ENCODE measurements at places on chromosomes 7 and 10. TPM values are rescaled to one million over a fixed set of nuclear protein-coding genes. Genes with fewer than 3 reads are reported as not detected.
A peak's percentile ranks its signal among the peaks of the same experiment; 100 is the strongest.

GRCh38 chr7:129435414-129435829 lies 1.2 kb downstream of the STRIP2 start:
- no peak for DNase-seq

The JAKMIP3 gene
- total RNA-seq, result under 0.01 TPM

DNA sequence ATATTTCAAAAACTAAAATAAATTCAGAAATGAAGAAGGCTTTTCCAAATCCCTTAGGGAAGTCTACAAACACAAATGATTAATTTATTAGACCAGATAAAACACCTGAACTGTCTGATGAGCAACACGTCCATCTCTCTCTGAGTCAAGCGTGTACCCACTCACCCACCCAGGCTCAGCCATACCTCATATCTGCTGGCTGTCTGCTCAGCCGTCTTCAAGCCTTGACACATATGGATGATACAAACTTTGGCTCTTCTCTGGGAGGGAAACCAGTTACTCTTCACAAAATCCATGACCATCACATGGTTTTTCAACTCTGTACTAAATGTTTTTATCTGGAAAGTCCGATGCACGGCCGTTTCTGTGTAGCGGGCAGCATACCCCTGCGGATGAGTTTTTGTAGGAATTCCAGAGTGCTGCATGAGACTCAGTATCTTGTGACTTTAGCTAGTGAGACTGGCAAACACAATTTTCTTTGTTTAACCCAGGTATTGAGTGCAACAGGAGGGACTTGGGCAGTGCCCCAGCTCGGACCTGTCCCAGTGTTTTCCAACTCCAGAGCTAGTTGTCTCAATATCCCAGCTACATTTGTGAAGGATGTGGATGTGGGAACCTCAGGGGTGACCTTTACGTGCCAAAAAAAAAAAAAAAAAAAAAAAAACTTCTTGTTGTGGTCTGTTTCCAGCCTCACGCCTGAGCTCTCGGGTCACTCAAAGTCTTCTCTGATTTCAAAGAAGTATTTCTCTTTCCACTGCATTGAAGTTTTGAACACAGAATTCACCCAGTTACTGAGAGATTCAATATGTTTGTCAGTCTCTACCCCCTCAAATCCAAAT lies at the start of gene C10orf90:
Gene C10orf90, minus strand, starts transcription at position 638 of the 839 bp plus-strand sequence. Its CDS starts 213 bp downstream, at position 425.
- DNase-seq, result no peak

The HSPA12A gene
- total RNA-seq, result 8.9 TPM

DNA sequence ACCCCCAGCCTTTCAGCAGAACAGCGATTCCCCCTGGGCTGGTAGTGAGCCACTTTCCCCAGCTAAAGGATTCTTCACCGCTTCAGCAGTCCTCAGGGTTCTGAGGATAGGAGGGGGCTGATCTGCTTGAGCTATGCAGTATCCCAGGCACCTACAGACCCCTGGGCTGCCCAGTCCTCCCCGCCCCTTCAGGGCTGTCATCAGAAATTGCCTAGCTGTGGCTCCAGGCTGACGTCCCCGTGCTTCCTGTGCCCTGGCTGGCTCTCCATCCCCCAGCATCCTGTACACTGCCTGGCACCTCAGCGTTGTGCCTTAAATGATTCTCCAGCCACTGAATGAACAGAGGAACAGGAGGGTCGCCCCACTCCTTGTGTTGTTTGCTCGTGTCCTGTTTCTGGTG lies 38.4 kb upstream of the CDH23 start:
- no peak for DNase-seq

GRCh38 chr10:113381416-113381815 lies 171.4 kb upstream of the HABP2 start:
- DNase-seq, result no peak

DNA sequence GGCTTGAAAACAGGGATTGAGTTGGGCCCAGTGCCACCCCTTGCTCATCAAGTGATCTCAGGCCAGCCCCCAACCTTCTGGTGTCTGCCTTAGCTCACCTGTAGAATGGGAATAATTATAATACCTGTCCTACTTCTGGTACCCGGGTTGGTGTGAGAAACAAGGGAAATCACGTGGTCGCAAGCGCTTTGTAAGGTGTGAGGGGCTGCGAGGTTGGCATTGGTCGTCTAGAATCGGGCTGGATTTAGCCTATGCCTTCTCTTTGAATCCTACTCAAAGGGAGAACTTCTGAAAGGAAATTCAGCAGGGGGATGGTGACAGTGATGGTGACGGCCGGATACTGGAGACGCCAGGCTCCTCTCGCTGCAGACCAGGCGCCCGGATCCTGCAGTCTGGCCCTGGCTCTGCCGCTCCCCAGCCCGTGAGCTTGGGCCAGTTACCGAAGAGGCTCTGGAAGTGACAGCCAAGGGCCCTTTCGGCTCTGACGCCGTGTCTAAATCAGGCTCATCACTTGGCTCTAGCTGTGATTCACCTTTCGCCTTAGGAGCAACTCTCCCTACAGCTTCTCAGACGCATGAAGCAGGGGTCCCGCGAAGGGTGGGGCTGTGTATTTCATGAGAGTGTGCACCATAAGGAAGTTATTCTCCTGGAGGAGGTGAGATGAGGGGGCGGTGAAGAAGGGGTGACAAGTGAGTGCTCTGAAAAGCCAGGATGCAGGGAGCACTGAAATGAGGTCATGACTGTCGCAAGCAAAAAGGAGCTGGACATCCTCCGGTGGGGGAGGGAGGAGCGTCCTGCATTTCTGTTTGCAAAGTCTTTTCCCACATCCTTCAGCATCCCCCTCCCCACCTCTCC lies 4.0 kb upstream of the CREB5 start:
- no peak for DNase-seq

GRCh38 chr7:84490661-84491060 lies 296.1 kb upstream of the SEMA3A start:
- DNase-seq, result peak; percentile 16

GRCh38 chr10:10053051-10053450 lies 964.6 kb upstream of the CELF2 start:
- DNase-seq, result no peak

DNA sequence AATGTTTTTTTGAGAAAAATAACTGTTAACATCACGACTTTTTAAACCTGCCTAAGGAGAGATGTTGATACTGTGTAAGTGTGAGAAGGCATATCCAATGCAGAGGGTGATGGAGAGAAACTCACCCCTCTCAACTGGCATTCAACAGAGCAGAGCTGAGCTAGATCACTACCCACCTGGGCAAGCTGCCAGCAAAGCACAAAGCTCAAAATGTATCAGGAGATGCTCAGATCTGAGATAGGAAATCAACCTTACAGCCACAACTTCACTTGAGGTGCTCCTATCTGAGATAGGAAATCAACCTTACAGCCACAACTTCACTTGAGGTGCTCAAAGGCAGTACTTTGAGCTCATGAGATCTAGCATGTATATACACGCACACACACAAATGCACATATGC lies 151.5 kb upstream of the PDE1C start:
- no peak for DNase-seq

The WASHC2A gene
- total RNA-seq, result 22.2 TPM

The UNCX gene
- 0.65 TPM for total RNA-seq

The GIMAP1 gene
- total RNA-seq, result not detected

The C10orf105 gene
- not detected for total RNA-seq

- DNase-seq, result no peak
These were observed at the start of gene ARPC1B for GRCh38 chr7:99374111-99375064. Gene ARPC1B (plus strand): TSS chr7:99374730. CDS start chr7:99385715, 10,985 bp downstream.

GRCh38 chr7:29449569-29450260 lies 113.9 kb upstream of the PRR15 start:
- DNase-seq, result no peak
